Cardiac septum (tissue), 1 donor: ENCODE measurements at places on chromosomes 2 and 18. TPM values are rescaled to one million over a fixed set of nuclear protein-coding genes. Genes with fewer than 3 reads are reported as not detected.

DNA sequence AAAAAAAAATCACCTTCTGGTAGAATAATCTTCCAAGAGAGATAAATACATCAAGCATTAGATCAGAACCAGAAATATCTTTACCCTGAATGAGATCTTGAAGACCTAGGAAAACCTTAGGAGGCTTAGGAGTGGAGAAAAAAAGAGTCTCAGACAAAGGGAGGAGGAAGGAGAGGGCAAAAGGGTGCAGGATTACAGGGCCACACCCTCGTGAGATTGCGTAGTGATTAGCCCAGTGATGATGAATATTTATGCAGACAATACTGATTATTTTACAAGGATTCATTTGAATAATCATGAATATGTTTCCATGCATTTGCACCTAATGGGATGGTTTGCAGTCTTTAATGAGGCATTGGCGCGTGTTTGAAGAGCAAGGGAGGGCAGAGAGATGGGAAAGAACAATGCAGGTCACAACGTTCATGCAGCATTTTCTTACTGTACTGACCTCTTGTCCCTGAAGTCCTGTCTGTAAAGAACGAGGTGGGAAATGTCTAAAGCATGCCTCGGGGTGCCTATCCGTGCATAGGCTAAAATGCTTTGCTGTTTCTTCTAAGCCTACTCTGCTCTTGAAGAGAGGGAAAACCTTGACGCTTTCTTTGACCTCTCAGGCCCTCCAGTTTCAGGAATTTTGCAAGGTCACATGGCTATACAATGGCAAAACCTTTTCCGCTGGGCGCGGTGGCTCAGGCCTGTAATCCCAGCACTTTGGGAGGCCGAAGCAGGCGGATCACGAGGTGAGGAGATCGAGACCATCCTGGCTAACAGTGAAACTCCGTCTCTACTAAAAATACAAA lies 18.6 kb upstream of the ZNF532 start:
- DNase-seq, result no peak

GRCh38 chr2:88199912-88200682 lies 30.0 kb downstream of the THNSL2 start:
- DNase-seq, result peak; percentile 76

The CFAP65 gene
- total RNA-seq, result not detected

GRCh38 chr2:40287195-40287594 lies 164.7 kb downstream of the SLC8A1 start:
- DNase-seq, result no peak

- DNase-seq, result no peak
Observed at GRCh38 chr2:233089851-233090250, 29.7 kb downstream of the INPP5D start.

The TNS1 gene
- 870 TPM for total RNA-seq

The REG1B gene
- total RNA-seq, result not detected

DNA sequence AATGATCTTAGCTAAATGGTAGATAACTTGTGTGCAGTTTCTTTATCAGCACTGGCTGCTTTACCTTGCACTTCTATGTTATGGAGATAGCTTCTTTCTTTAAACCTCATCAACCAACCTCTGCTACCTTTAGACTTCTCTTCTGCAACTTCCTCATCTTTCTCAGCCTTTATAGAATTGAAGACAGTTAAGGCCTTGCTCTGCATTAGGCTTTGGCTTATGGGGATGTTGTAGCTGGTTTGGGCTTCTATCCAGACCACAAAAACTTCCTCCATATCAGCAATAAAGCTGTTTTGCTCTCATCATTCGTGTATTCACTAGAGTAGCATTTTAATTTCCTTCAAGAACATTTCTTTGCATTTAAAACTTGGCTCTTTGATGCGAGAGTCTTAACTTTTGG lies 123.7 kb downstream of the PIK3C3 start:
- DNase-seq, result no peak

GRCh38 chr2:240292035-240292574 lies 143.4 kb upstream of the GPC1 start:
- DNase-seq, result peak; percentile 58

The KLHL41 gene
- 90.5 TPM for total RNA-seq

The TMEM163 gene
- 0.38 TPM for total RNA-seq

- DNase-seq, result no peak
Observed at GRCh38 chr2:18178736-18179349, 300.4 kb downstream of the KCNS3 start.

DNA sequence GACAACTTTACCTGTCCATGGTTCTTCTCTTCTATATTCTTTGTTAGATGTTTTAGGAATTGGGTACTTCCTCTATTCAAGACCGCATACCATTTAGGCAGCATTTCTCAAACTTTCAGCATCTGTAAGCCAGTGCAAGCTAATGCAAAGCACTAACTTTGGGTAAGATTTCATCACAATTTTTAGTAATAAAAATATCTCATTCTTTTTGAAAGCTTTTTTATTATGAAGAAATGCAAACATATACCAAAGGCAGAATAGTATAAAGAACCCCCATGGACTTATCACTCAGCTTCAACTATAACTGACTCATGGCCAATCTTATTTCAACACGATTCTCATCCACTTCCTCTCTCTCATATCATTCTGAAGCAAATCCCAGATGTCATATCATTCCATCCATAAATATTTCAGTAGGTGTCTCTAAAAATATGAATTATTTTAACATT lies 32.9 kb downstream of the INO80C start:
- DNase-seq, result no peak

- no peak for DNase-seq
Observed at GRCh38 chr2:101706819-101707177, 9.3 kb downstream of the MAP4K4 start.

GRCh38 chr18:61606759-61607158 lies 273.5 kb downstream of the CDH20 start:
- DNase-seq, result peak; percentile 89

DNA sequence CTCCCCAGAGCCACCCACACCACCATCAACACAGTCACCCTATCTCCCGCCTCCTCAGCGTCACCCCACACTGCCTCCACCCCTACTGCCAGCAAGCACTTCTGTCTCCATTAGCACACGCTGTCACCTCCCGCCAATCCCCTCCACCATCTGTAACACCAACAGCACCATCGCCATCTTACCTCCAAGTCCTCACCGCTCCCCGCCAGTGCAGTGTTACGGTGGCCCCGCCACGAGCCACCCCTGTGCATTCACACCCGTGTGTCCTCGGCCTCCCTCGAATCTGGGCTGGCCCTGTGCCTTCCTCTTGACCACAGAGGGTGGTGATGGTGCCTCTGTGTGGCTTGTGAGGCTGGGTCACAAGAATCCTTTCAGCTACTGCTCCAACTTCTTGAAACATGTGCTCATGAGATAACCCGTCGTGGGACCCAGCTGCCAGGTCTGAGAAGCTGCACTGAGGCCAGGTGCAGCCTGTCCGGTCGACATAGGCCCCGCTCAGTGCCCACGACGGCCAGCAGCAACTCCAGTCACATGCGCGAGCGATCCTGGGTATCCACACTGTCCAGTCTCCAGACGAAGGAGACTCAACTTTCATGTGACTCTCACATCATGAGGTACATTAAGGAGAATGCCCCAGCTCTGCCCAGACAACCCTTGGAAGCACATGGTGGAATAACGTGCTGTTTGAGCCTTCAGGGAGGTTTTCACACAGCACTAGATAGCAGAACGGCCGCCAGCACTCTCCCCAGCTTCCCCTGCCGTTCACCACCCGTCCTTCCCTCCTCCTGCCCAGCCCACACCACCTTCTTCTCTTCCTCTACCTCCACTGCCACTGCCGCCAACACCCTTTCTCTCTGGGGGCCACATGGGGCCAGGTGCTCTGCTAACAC lies 72.6 kb upstream of the ASB18 start:
- no peak for DNase-seq

GRCh38 chr18:24244698-24245097 lies 105.8 kb downstream of the CABYR start:
- no peak for DNase-seq

DNA sequence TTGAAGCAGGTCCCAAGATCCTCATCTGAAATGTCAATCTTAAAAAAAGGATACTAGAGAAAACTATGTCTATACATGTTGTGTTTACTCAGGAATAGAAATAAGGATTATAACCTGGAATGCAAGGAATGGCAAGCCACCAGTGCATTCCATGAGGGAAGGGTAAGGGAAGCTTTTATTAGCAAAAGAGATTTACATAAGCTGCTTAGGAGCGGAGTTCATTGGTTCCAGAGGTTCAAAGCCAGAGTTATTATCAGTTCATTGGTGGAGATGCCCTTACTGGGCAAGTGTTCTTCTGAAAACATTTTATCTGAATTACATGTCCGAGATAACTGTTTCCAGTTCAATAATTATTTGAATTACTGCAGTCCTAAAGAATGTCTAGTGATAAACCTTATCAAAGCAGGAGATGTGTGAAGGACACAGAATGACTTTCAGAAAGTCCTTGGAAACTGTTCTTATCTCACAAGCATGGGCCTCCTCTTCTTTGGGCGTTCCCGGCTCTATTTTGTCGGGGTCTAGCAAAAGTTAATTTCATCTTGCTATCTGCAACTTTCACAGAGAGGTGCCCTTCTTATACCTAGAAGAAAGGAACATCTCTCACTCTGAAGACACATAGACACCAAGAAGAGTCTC lies 23.5 kb downstream of the COMMD1 start:
- DNase-seq, result no peak

DNA sequence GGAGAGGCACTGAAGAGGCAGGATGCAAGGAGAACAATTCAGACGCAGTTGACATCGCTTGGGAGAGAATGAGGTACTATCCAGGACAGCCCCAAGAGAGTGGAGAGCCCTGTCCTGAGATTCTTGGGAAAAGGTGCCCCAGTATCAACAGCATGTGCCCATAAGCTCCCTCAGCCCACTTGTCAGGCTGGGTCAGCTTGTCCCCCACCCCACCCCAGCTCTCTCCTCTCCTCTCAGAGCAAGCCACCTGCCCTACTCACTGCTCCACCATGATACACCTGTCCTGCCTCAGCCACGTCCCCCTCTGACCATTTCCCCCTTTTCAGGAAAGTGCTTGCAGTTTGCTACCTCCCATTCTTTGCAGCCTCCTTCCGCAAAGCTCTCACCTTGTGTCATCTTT lies 111.8 kb downstream of the XRCC5 start:
- DNase-seq, result no peak

DNA sequence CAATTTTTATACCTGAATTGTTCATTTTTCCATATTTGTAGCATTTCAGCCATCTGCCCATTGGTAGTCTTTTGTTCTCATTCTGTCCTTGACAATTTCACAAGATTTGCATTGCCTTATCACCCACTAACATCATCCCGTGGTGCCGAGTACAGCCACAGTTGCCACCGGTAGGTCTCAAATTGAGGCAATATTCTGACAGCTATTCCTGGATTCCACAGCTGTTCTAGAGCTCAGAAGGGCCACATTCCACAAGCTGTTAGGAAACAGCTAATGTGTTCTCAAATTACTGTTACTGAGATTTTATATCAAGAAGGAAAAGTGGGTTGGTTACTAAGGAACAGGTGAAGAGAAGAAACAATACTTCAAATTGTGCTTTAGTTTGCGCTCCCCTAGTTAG lies 178.8 kb downstream of the RPRM start:
- no peak for DNase-seq

DNA sequence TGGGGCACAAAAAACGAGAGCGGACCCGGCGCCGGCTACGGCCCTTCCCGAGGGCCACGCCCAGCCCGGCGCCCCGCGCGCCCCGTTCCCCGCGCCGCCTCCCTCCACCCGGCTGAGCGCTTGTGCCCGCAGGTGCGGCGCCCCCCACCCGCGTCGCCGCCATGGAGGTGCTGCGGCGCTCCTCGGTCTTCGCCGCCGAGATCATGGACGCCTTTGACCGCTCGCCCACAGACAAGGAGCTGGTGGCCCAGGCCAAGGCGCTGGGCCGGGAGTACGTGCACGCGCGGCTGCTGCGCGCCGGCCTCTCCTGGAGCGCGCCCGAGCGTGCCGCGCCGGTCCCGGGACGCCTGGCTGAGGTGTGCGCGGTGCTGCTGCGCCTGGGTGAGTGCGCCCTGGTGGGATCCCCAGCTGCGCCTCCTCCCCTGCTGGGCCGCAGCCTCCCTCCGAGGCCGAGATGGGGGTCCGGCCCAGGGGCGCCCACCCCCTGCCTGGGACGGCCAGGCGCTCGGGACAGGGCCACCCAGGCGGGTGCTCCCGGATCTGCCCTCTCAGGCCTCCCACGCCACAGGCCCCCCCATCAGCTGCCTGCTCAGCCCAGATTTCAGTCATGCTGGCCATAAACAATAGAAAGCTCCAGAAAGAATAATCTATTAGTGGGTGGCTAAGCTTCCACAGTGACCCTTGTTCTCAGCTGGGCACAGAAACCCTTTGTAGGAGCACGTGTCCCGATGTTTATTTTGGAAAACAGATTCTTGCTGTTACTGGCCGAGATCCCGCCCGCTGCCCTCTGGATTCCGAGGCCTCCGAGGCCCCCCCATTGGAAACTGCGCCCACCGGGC lies 997 bp downstream of the BOK start:
- no peak for DNase-seq

- no peak for DNase-seq
Observed at GRCh38 chr2:188629753-188630527, 338.3 kb downstream of the GULP1 start.

The NR4A2 gene
- total RNA-seq, result 1.1 TPM

The ANXA4 gene
- total RNA-seq, result 39.7 TPM

DNA sequence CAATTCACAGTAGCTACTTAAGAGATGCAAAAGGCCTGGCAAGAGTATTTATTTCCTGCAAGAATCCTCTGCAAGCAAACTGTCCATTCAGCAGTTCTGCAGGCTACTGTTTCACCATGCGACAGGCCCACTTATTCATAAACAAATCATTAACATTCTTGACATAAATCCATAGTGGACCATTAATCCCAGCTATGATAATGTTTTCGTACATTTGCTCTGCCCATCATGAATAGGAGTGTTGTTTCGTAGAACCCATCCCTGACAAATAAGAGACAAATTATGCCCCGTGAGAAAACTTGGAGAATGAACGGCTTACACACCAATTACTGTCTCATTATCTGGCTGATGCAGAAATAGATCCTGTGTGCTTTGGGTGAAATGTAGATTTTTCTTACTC lies 65.4 kb downstream of the PID1 start:
- DNase-seq, result no peak

- no peak for DNase-seq
Observed at GRCh38 chr2:111091811-111092211, 28.9 kb upstream of the BCL2L11 start.

GRCh38 chr2:182672466-182673165 lies 43.4 kb upstream of the DNAJC10 start:
- DNase-seq, result no peak

The TRIM43 gene
- total RNA-seq, result not detected

GRCh38 chr2:854460-854859 lies 96.2 kb upstream of the SNTG2 start:
- DNase-seq, result no peak

- DNase-seq, result no peak
Observed at GRCh38 chr2:48870503-48870902, 115.0 kb upstream of the LHCGR start.

DNA sequence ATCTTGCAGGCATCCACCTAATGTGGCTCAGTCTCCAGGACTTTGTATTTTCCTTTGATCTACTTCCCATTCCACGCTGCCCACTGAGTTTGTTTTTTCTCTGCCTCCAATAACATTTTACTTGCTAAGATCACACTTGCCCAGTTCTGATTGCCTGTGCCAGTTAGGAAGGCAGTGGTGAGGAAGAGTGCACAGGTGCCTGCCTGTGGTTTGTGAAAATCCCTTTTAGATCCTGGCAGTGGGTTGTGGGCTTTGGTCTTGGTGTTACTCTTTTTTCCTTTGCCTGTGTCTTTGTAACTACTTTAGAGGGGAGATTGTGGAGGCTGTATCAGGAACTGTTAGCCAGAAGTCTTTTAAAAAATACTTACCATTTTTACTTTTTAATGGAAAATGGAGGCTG lies 36.9 kb upstream of the KCNG2 start:
- DNase-seq, result no peak
